ENCODE measurements at places on chromosomes 3 and 15.

DNA sequence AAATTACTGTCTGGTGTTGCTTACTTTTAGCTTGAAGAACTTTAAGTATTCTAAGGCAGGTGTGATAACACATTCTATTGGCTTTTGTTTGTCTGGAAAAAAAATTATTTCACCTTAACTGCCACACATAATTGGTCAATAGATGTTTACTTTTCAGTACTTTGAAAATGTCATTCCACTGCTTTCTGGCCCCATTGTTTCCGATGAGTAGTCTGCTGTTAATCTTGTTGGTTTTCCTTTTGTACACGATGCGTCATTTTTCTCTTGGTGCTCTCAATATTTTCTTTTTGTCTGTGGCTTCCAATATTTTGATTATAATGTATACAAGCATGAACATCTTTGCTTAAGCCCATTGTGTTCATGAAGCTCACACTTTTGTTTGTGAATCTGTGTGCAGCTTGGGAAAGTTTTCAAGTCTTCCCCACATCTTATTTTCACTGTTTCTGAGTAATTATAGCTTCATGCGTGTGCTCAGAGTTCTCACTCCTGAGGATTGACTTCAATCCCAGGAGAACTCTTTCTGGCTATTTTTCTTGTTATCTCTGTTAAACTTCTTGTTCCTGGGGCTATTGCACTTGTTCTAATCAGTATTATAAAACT lies 664.7 kb downstream of the IGSF11 start:
- no peak overlapping the region for H3K4me3 ChIP-seq
- H3K36me3 ChIP-seq, result no peaks in the 10 kb centered on the region
- no peaks in the 10 kb centered on the region for H3K27me3 ChIP-seq
- H3K4me1 ChIP-seq, result no peaks in the 10 kb centered on the region

DNA sequence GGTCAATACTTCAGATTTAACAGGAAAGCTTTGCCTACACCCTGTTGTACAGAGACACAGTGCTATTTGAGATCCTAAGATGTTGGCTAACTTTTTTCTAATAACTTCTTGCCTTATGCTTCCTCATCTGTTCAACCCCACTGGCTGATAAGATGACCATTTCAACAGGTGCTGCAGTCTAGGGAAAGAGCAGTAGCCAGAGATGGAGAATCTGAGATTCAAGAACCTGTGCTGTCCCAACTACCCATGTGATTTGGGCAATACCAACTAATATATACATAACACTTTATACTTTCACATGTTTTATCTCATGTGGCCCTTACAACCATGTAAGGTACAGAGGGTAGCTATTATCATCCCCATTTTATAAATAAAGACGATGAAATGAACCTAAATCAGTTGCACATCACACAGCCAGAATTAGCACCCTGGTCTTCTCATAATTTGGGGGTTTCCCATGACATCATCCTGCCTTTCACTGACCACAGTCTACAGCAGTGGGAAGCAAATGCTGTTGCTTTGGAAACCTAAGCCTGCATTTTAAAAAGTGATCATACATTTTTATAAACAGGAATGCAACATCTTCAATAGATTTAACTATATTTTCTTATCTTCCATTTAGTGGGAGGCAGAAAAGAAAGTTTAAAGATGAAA lies 9.7 kb downstream of the TTC23 start:
- H3K27me3 ChIP-seq, result peaks cover 2% of the 10 kb centered on the region
- peak overlapping the region; percentile 33 for H3K27ac ChIP-seq
- no peak for DNase-seq
- no peaks in the 10 kb centered on the region for H3K4me1 ChIP-seq

GRCh38 chr3:126380011-126380768 lies 14.5 kb upstream of the CFAP100 start:
- no peak overlapping the region for H3K27ac ChIP-seq
- H3K27me3 ChIP-seq, result peaks cover 18% of the 10 kb centered on the region
- no peak for DNase-seq
- no peak overlapping the region for H3K4me3 ChIP-seq

DNA sequence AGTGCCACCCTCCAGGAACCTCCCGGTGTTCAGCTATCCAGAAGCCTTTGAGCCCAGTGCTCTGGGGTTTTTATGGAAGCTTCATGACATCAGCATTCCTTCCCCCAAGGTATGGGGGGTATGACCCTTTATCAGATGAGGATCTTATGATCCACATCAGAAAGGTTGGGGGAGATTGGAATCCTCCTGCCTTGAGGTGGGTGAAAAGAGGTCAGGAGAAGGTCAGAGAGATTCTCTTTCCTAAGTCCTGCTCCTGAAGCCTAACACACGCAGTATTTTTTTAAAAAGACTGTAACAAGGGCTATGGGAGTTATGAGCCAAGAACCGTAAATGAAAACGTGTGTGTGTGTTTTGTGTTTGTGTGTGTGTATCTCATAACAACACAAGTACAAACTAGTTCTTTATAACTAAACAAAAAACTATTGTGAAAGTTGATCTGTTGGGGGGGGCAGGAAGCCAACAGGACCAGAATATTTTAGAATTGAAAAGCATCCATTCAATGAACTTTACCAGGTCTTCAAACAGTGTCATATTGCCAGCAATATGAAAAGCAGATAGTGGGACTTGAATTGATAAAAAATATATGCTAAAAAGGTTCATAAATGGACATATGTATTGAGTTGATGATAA lies 13.2 kb downstream of the MKRN3 start:
- H3K27me3 ChIP-seq, result no peaks in the 10 kb centered on the region
- H3K4me3 ChIP-seq, result no peak overlapping the region
- no peak for DNase-seq
- H3K36me3 ChIP-seq, result no peaks in the 10 kb centered on the region
- no peaks in the 10 kb centered on the region for H3K4me1 ChIP-seq

DNA sequence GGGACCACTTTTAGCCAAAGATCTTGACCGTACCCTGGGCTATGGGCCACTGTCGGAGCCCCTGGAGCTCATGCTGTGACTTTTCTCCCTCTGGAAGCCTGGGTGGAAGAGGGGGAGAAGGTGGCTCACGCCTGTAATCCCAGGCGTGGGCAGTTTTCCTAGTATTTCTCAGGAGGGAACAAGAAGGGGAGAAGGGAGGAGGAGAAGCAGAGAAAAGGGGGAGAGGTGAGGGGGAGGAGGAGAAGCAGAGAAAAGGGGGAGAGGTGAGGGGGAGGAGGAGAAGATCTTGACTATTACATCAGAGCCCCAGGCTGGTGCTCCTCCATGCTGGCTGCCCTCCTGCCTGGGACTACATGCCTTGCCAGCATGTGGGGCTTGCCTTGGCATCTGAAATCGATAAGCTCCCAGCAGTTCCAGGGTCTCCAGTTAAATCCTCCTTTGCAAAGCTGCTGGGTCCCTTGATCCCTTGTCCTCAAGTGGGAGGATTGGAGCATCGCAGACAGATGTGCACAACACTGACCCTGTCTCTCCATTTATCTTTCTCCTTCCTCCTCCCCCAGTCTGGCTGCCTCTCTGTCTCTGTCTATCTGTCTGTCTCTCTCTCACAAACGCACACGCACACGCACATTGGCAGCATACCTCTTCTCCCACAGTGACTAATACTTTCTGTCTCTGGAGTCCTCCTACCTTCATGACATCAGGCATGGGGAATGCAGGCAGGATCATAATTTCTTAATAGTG lies 41.6 kb downstream of the MRAS start:
- H3K4me3 ChIP-seq, result no peak overlapping the region
- H3K27me3 ChIP-seq, result peaks cover 11% of the 10 kb centered on the region
- DNase-seq, result no peak
- H3K27ac ChIP-seq, result no peak overlapping the region

GRCh38 chr15:60809375-60809774 lies 330.4 kb upstream of the ICE2 start:
- no peak overlapping the region for H3K27ac ChIP-seq
- H3K36me3 ChIP-seq, result no peaks in the 10 kb centered on the region
- peaks cover 4% of the 10 kb centered on the region for H3K4me1 ChIP-seq
- H3K27me3 ChIP-seq, result peaks cover 7% of the 10 kb centered on the region
- no peak overlapping the region for H3K4me3 ChIP-seq

GRCh38 chr15:94168250-94168649 lies 63.1 kb upstream of the MCTP2 start:
- H3K27me3 ChIP-seq, result peaks cover 4% of the 10 kb centered on the region
- peaks cover 4% of the 10 kb centered on the region for H3K36me3 ChIP-seq
- no peak for DNase-seq

GRCh38 chr3:173857154-173857553 lies 459.6 kb downstream of the NLGN1 start:
- DNase-seq, result no peak
- H3K36me3 ChIP-seq, result no peaks in the 10 kb centered on the region
- no peak overlapping the region for H3K27ac ChIP-seq
- no peak overlapping the region for H3K4me3 ChIP-seq
- H3K27me3 ChIP-seq, result no peaks in the 10 kb centered on the region

- H3K27ac ChIP-seq, result peak overlapping the region; percentile 15
- peaks cover 4% of the 10 kb centered on the region for H3K4me1 ChIP-seq
- H3K36me3 ChIP-seq, result no peaks in the 10 kb centered on the region
- DNase-seq, result no peak
- no peak overlapping the region for H3K4me3 ChIP-seq
These were observed 168.9 kb downstream of the RAP2B start for GRCh38 chr3:153330901-153331300.

DNA sequence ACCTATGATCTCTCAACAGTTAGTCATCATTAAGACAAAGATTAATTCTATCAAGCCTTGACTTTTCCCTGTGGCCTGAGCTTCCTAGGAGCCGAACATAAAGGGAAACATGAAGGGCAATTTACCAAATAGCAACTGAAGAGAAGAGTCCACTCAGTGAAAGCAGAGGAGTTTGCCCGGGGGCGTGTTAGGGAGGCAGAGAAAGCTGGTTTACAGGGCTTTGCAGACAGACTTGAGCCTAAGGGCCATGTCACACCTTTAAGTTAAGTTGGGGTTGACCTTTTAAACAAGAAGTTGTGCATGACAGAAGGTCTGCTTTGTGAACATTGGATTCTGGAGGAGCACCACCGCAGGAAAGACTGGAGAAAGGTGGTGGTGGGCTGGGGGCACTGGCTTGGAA lies 701.8 kb upstream of the CFAP20DC start:
- H3K4me1 ChIP-seq, result no peaks in the 10 kb centered on the region
- H3K27ac ChIP-seq, result no peak overlapping the region
- H3K4me3 ChIP-seq, result no peak overlapping the region

DNA sequence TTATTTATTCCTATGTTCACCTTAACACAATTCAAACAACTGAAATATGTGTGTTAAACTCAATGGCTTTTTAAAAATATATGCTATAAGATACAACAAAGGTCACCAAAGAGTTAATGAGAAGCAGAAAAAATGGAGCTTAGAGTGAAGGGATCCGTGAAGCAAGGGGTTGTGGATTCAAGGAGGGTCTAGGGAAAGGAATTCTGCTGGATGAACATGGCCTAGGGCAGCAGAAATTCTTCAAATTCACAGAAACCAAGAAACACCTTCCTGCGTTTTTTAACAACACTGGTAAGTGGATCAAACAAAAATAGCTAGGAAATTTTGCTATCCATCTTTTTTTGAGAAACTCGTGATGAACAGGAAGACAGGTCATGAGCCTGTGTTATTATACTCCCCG lies 59.3 kb upstream of the PLSCR5 start:
- H3K36me3 ChIP-seq, result no peaks in the 10 kb centered on the region
- H3K4me1 ChIP-seq, result no peaks in the 10 kb centered on the region
- H3K27ac ChIP-seq, result no peak overlapping the region
- H3K27me3 ChIP-seq, result no peaks in the 10 kb centered on the region

GRCh38 chr3:126395846-126396513 lies 1.3 kb downstream of the CFAP100 start:
- no peaks in the 10 kb centered on the region for H3K4me1 ChIP-seq
- H3K27ac ChIP-seq, result no peak overlapping the region

DNA sequence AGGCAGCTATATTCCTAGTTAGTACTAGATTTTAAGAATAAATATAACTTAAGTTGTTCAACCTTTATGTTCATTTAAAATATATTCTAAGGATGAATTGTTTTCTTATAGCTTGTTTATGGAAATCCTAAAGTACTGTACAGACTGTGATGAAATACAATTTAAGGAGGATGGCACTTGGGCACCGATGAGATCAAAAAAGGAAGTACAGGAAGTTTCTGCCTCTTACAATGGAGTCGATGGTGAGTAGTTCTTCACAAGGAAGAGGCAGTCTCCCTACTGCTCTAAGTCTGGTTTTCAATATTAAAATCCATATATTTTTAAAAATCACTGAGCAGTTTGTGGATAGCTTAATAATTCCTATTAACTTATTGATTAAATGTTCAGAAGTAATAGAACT lies 29.6 kb downstream of the CALML4 start:
- H3K4me3 ChIP-seq, result no peak overlapping the region
- no peak overlapping the region for H3K27ac ChIP-seq
- peaks cover 31% of the 10 kb centered on the region for H3K36me3 ChIP-seq
- H3K27me3 ChIP-seq, result no peaks in the 10 kb centered on the region
- DNase-seq, result no peak

DNA sequence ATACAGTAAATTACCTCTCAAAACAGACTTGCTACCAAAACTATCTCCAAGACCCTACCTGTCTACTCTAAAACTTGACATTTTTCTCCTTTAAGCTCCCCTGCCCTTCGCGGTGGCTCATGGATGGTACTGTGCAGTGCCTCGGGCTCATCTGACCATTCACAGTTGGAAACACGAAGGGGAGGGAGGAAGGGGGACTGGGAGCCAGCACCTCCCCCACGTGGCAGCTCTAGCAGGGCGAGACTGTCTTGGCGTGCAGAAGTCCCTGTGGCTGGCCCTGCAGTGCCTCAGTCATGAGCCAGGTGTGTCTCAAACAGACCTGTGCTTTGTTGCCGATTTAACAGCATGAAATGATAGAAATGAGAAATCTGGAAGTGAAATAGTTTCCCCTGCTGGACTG lies 372.0 kb downstream of the GABRG3 start:
- no peak overlapping the region for H3K4me3 ChIP-seq
- no peak for DNase-seq
- no peak overlapping the region for H3K27ac ChIP-seq
- no peaks in the 10 kb centered on the region for H3K36me3 ChIP-seq

DNA sequence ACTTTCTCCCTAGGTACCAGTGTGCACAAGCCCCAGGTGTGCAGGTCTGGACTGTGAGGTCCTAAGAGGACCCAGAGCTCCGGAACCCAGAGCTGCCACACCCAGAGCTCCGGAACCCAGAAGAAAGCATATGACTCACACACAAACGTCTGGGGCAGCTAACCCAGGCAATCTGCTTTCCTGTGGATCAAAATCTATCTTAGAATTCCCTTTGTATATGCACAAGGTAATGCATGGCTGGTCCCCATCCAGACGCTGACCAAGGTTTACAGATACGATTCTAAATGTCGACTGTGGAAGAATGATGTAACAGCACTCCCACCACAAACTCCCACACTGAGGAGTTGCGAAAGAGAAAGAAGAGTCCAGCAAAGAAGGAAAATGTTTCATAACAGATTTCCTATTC lies 15.7 kb downstream of the KCNMB2 start:
- no peaks in the 10 kb centered on the region for H3K27me3 ChIP-seq
- H3K36me3 ChIP-seq, result no peaks in the 10 kb centered on the region
- no peak for DNase-seq
- no peak overlapping the region for H3K4me3 ChIP-seq
- H3K4me1 ChIP-seq, result no peaks in the 10 kb centered on the region

GRCh38 chr3:4597208-4597985 lies 104.2 kb downstream of the ITPR1 start:
- H3K4me1 ChIP-seq, result peaks cover 51% of the 10 kb centered on the region
- no peak for DNase-seq
- peaks cover 16% of the 10 kb centered on the region for H3K36me3 ChIP-seq
- H3K4me3 ChIP-seq, result no peak overlapping the region

GRCh38 chr3:20589275-20589674 lies 403.3 kb upstream of the SGO1 start:
- DNase-seq, result no peak
- no peaks in the 10 kb centered on the region for H3K27me3 ChIP-seq
- H3K4me3 ChIP-seq, result no peak overlapping the region
- no peaks in the 10 kb centered on the region for H3K4me1 ChIP-seq
- no peak overlapping the region for H3K27ac ChIP-seq

Measured in memory B cell (primary cell).